ENCODE measurements at places on chromosomes 3 and 15.

DNA sequence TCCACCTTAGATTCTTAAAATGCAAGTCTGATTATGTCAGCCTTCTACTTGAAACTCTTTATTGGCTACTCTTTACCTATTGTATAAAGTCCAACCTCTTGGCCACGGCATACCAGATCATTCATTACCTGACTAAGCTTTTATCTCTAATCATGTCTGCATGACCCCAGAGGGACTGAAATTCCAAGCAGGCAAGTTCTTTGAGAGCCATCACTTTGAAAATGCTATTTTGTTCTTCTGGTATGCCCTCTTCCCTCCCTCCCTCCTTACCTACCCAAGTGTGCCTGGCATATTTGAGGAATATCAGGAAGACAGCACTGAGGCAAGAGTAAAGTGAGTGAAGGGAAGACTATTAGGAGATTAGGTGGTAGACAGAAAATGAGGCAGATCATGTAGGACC is 57.5 kb downstream of the KCNMB2 start:
- no peak for DNase-seq

- DNase-seq: no peak
These were observed 33.2 kb downstream of the BMF start for GRCh38 chr15:40075298-40076044.

DNA sequence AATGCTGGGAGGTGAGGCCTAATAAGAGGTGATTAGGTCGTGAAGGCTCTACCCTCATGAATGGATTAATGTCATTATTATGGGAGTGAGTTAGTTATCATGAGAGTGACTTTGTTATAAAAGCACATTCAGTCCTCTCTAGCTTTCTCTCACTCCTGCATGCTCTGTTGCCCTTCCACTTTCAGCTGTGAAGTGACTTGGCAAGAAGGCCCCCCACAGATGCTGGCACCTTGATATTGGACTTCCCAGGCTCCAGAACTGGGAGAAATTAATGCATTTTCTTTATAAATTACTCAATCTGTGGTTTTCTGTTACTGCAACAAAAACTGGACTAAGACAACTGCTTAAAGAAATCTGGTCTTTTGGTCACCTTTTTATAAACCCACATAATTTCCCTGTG is 144.3 kb downstream of the FBN1 start:
- no peak for DNase-seq

DNA sequence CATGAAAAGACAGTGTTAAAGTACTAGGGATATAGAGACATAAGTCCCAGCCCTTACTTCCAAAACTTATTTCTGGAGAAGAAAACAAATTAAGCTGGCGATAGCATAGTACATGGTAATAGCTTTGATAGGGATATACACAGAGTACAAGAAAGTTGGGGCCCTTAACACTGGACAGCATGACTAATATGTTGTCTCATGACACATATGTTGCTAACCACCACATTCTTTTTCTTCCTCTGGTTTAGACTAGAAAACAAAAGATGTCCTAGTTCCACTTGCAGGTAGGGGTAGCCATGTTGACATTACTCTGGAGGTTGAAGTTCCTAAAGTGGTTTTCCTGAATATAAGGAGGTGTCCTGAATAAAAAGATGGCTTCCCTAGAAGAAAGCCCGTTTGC is 75.3 kb downstream of the RFX7 start:
- DNase-seq: no peak

GRCh38 chr3:54069961-54070360 is 52.4 kb upstream of the CACNA2D3 start:
- DNase-seq: no peak

DNA sequence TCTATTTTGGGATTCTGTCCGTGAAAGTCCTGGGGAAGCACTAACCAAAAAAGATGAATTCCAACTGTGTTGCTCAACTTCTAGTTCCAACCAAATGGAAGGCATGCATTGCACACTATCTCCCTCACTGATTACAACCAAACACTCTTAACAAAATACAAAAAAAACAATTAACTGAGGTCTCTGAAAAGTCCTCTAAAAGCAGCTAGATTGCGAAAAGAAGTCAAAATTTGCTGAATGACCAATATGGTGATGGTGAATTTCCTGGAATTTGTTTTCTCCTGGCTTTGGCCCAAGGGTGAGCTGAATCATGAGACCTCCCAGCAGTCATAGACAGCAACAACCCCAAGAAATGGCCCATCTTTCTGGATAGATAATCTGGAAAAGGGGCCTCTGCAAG is 28.3 kb downstream of the CYP19A1 start:
- DNase-seq: no peak
